Brain pericyte (primary cell): ENCODE measurements at places on chromosomes 3 and 15.

- no peak for DNase-seq
Observed at GRCh38 chr3:177571271-177571943, 374.1 kb upstream of the TBL1XR1 start.

DNA sequence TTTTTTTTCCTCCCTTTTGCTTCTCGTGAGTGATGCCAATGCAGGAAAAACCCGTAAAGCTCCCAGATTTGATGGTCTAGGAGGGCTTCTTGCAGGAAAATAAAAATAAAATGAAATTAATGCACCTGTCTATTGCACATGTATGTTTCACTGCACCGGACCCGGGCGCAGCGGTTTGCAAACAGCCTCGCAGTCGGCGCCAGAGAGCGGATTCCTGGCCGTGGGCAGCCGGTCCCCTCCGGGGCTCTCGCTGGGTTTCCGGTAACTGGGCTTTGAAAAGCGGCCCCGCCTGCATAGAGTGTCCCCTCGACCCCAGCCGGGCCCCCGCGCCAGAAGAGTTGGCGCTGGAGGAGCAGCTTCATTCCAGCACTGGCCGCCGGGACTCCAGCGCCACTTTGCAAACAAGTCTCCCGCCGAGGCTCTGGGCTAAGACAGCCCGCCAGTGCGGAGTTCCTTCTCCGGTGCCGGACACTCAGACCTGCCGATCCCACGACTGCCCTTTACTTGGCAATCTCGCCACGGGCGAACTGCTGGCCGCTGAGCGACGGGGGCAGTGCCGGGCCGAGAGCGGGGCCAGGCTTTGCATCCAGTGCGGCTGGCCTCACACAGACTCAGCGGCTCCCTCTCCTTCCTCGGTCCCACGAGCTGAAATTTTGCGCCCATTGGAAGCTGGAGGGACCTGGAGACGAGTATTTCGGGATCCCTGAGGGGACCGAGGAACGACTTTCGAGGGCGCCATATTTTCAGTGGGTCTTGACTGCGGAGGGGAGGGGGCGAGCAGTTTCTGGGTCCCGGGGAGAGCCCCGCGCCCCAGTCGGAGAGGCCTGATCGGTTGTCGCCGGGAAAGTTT is 225.9 kb upstream of the C2CD4B start:
- no peak for DNase-seq

- no peak for DNase-seq
Observed at GRCh38 chr15:73051391-73051806, 864 bp upstream of the NEO1 start.

DNA sequence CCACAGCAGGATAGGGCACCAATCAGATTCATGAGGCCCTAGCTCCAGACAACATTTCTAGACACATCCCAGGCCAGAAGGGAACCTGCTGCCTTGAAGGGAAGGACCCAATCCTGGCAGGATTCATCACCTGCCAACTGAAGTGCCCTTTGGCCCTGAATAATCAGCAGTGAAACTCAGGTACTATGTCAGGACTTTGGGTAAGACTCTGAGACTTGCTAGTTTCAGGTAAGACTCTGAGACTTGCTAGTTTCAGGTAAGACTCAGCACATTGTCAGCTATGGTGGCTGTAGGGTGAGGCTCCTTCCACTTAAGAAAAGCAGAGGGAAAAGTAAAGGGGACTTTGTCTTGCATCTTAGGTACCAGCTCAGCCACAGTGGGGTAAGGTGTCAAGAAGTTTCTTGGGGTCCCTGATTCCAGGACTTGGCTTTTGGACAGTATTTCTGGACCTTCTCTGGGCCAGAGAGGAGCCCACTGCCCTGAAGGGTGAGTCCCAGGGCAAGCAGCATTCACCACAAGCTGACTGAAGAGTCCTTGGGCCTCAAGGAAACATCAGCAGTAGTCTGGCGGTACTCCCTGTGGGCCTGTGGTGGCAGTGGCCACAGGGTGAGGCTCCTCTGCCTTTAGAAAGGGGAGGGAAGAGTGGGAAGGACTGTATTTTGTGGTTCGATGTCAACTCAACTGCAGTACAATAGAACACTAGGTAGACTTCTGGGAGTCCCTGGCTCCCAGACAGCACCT is 13.7 kb upstream of the COL8A1 start:
- DNase-seq: no peak

DNA sequence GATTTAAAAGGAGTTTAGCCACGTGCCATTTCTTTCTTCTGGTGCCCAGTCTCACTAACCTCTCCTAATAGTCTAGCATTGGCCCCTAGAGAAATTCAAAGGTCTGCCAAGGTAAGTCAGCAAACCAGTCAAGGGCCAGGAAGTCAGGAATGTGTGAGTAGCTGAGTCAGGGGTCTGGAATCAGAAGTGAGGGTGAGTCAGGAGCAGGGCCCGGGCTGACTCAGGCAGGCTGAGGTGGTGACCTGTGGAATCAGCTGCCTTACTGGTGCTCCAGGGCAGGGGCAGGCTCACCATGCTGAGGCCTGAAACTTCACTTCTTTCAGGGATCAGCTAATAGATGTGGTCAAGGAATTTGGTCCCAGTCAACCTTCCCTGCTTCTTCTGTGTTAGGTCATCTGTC is 105.8 kb upstream of the MYZAP start:
- no peak for DNase-seq

- DNase-seq: no peak
Observed at GRCh38 chr3:54827776-54828175, 100.1 kb downstream of the LRTM1 start.

- DNase-seq: no peak
Observed at GRCh38 chr3:128855569-128855968, 23.9 kb upstream of the ACAD9 start.

- DNase-seq: no peak
Observed at GRCh38 chr15:39621210-39621609, 40.3 kb downstream of the THBS1 start.

GRCh38 chr3:193982258-193982659 is 153.7 kb upstream of the HES1 start:
- DNase-seq: no peak

GRCh38 chr3:156160647-156161046 is 40.3 kb downstream of the KCNAB1 start:
- no peak for DNase-seq

DNA sequence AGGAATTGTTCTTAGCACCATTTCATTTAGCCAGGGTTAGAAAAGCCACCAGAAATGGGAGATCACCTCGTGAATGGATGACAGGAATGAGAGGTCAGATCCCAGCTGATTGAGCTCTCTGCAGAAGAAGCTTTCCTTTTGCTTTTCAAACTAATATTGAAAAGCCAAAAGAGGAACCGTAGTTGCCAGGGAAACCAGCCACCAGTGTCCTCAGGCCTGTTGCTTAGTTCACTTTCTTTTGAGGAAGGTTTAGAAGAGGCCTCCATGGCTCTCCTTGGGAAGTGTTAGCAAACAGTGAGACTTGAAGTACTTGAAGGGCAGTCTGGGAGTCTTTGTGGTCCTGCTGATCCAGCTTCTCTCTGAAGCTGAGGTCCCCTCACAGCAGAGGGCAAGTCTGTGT is 7.4 kb upstream of the CCK start:
- no peak for DNase-seq

DNA sequence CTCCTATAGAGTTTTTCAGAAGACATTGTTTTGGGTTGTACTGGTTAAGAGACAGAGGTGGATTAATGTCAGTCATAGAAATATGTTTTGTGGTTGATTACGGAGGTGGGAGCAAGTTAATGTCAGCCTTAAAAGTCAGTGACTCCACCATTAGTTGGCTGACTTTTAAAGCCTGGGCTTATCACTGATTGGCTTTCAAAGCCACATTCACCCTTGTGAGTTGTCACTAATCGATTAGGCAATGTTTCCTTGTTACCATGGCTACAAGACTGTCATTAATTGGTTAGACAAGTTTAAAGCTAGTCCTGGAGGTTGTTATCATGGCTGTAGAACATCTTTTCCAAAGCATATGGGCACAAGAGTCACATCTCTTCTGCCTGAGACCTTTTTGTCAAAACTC is 73.0 kb downstream of the NEO1 start:
- no peak for DNase-seq
